ENCODE measurements at places on chromosomes 11 and 22.

- no peak for DNase-seq
These were observed 3.0 kb downstream of the TOLLIP start for GRCh38 chr11:1306186-1307162.

- no peak for DNase-seq
These were observed 25.2 kb downstream of the CAPN1 start for GRCh38 chr11:65206901-65207300.

GRCh38 chr22:37746366-37747079 lies 49.7 kb downstream of the TRIOBP start:
- DNase-seq = no peak

GRCh38 chr22:17331690-17332089 lies 37.6 kb upstream of the CECR2 start:
- no peak for DNase-seq

DNA sequence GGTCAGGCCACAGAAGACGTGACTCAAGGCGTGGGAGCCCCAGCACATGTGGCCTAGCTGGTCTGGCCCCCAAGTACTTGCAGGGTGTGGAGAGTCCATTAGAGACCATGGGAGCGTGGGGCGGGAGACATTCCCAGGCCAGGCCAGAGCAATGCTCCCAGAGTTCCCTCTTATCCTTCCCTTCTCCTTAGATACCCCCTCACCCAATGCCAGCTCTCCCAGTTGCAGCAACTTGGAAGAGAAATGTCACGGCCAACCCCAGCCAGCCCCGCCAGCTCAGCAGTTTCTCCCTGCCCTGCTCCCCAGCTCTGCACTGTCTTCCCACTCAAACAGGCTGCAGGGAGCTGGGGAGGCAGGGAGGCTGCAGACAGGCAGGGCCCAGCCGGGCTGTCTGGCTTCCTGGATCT lies 65.4 kb upstream of the TSPAN18 start:
- DNase-seq = no peak

DNA sequence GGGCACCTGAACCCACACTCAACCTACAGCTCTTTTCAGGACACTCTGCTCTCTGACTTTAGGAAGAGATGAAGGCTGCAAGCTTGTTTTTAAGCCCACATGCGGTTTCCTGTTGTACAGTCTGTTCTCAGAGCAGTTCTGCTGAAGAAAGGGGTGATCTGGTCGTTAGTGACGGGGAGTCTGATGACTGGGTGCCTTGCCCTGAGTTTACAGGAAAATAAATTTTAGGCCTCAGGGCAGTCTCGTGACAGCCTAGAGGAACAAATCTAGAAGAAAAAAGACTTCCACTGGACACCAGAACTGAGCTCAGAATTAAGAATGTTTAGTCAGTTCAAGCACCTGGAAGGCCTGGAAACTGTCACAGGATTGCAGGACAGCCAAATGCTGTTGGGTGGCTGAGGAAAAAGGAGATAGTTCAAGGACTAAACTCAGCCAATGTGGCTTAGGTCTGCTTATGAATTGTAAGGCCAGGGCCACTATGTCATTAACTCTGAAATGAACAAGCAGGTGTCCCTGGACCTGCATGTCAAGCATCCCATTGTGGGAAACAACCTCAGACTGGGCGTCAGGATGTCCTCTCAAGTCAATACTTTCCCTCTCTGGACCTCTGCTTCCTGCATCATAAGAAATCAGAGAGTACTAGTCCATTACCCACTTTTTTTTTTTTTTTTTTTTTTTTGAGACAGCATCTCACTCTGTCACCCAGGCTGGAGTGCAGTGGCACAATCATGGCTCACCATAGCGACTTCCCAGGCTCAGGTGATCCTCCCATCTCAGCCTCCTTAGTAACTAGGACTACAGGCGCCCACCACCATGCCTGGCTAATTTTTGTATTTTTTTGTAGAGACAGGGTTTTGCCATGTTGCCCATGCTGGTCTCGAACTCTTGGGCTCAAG lies 5.7 kb downstream of the PIK3IP1 start:
- no peak for DNase-seq

- DNase-seq = no peak
These were observed 14.0 kb downstream of the MPEG1 start for GRCh38 chr11:59198726-59199125.

- DNase-seq = peak; percentile 94
These were observed 935 bp upstream of the RCOR2 start for GRCh38 chr11:63917692-63918506.

- no peak for DNase-seq
These were observed 3.9 kb upstream of the OR4C6 start for GRCh38 chr11:55658031-55658573.

DNA sequence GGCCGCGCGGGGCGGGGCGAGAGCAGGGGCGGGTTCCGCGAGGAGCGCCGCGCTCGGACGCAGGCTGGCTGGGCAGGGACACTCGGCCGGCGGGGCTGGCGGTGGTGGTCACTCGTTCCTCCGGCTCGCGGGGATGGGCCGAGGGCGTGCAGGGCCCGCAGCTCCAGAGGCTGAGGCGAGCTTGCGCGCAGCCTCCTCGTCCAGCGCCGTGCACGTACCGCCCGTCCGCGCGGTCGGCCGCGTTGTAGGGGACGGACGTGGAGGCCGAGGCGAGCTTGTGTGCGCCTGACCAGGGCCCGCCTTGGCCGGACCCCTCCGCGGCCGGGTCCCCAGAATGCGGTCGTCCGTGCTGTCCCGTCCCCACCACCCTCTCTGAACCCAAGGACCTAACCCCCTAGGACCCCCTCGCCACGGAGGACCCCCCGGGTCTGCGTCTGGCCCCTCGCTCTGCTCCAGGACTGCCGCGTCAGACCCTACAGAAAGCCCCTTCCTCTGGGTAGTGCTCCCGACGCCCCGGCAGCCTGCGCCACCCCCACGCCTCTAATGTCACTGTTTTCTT lies 569 bp upstream of the YPEL1 start:
- DNase-seq = no peak

DNA sequence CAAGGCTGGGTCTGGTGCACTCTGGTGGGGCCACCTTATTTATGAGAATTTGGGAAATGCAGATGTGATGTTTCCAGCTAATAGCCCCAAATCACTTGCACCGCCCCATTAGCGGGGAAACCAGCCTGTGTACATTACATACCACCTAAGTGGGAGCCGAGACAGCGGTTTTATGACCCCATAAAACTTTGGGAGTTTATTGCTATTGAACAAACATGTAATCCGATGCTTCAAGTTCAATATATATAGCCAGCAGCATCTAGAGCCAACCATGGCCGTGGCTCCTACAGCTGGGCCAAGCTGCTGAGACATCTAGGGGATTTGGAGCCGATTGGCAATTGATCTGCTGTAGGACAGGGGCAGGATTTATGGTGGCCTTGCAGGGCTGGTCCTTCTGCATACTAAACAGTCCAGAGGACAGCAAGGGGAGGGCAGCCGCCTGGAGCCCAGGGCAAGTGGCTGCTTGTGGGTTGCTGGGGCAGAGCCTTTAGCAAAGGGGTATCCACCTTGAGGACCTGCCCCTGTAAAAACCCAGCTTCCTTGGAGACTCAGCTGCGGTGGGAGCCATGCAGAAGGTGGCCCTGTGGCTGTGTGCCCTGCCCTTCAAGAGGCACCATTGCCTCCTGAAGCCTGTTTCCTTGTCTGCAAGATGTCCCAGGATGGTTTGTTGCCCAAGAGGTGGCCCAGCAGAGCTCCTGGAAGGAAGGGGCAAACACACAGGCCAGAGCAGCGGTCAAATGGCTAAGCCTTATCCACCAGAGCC lies 47.9 kb upstream of the CCDC188 start:
- DNase-seq = no peak

DNA sequence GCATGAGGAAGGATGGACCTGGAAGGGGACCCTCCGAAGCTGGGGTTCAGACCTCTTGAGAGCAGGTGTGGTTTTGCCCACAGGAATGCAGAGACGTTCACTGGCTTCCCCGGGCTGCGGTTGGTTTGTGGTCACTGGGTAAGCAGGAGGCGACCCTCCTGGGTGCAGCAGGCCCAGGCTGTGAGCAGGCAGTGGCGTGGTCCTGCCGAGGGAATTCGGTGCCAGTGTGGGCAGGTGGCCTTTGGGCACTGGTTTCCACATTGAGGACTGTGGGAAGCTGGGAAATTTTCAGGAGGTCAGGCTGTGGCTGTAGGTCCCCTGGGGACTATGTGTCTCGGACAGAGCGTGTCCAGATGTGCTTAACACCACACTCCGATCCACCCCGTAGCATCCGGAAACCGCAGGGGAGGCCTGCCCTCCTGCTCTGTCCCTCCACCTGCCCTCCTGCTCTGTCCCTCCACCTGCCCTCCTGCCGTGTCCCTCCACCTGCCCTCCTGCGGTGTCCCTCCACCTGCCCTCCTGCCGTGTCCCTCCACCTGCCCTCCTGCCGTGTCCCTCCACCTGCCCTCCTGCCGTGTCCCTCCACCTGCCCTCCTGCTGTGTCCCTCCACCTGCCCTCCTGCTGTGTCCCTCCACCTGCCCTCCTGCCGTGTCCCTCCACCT lies 27.5 kb downstream of the TPCN2 start:
- DNase-seq = no peak

DNA sequence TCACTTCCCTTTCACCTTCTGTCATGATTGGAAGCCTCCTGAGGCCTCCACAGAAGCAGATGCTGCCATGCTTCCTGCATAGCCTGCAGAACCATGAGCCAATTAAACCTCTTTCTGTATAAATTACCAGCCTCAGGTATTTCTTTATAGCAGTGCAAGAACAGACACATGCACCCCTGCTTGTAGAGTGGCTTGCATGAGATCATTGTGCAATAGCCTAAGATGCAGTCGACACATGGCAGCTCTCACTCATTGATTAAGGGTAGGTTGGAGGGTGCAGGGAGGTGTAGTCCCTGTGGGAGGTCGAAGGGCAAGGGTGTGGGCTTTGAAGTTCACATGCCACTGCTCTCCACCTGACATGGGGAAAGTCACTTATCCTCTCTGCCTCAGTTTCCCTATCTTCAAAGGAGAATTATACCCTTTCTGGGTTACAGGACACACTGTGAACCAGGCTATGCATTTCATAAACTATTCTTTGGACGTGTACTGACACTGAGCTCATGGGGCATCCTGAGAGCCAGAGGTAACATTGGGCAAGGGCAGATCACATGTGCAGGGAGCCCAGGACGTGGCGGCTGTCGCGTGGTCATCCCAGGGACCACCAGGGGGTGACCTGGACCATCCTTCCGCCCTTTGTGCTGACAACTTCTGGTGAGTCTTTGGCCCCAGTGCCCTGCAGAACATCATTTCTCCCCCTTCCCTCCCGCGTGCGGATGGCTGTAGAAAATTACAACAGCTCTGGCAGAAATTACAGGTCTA lies 69.2 kb upstream of the SHANK2 start:
- DNase-seq = no peak

GRCh38 chr11:46475926-46476545 lies 84.5 kb upstream of the CHRM4 start:
- no peak for DNase-seq

GRCh38 chr11:31881825-31882224 lies 70.7 kb upstream of the PAX6 start:
- DNase-seq = no peak

GRCh38 chr11:26048271-26048670 lies 283.7 kb upstream of the ANO3 start:
- no peak for DNase-seq

DNA sequence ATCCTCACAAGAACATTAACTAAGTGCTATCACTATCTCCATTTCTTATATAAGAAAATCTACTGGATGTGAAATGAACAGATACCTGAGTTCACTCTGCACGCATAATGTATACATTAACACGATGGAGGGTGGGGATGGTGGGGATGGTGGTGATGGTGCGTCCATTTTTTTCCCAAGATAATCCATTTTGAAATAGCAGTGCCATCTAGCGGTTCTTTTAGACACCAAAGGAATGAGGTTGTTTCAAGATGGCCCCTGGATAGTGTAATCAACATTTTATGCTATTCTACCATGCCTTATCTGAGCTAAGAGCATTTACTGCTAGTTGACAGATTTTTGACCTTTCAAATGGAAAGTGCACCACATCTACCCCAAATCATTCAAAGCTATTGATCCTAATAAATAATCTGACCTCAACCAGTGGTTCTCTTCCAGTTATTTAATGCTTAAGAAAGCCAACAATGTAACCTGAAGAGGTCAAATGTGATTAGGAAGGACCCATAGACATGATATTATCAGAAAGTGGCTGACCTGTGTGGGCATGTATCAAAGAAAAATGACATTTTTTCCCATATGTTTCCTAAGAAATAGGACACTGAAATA lies 714.7 kb upstream of the TENM4 start:
- peak; percentile 87 for DNase-seq

DNA sequence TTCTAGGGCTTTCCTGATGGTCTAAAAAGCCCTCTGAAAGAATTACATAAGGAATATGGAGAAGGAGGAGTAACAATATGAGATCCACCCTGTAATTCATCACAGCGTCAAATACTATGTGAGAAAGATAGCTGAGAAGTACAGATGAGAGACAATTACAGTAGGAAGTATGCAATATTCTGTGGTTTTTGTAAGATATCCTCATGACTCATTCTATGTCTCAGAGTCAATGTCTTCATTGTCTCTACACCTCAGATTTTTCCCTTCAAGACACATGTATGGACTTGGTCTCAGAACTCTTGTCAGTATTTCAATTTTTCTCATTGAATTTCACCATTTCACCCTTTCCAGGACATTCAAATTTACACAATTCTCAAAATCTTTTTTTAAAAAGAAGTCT lies 343.3 kb upstream of the CTSC start:
- no peak for DNase-seq

DNA sequence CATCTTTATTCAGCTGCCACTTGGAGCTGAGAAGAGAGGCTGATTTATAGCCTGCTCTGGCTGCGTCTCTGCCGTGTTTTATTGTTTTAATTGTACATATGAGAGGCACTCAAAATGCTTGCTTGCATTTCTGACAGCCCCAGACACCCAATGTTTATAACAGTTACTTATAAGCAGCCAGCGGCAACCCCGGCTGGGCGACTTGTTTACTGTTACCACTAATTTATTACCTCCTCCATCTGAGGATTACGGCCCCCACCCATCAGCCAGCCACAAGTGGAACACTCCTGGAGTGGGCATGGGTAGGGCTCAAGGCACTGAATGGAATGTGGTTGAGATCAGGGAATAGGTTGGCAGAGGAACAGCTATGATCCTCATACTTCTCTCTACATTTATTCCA lies 61.2 kb downstream of the CLPB start:
- no peak for DNase-seq

GRCh38 chr22:35462498-35463230 lies 62.7 kb downstream of the MCM5 start:
- no peak for DNase-seq

GRCh38 chr11:13288375-13289029 lies 10.9 kb downstream of the BMAL1 start:
- DNase-seq = no peak

- no peak for DNase-seq
These were observed 59.1 kb downstream of the RRAS2 start for GRCh38 chr11:14299921-14300320.

DNA sequence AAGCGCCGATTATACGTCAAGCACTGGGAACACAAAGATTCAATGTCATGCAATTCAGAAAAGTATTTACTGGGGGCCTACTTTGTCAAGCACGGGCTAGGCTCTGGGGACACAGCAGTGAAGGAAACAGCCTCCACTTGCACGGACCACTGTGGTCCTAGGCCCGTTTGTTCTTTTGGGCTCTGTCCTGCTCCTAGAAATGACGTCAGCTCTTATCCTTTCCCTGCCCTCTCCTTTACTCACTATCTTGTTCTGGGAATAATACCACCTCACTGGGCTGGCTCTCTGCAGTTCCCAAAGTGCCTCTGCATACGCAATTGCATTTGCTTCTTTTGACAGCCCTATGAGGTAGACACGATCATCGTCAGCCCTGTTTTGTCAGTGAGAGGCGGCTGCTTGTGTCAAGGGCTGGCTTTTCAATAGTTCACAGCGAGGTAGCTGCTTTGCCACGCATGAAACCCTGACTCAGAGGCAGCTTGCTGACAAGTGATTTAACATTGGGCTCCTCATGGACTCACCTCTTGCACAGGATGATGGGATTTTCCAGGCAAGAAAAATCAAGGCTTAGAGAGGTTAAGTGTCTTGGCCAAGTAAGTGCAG lies 22.9 kb upstream of the IGSF22 start:
- no peak for DNase-seq

Measured in NCI-H526 (cell line).